ENCODE measurements at places on chromosomes 6 and 20.

DNA sequence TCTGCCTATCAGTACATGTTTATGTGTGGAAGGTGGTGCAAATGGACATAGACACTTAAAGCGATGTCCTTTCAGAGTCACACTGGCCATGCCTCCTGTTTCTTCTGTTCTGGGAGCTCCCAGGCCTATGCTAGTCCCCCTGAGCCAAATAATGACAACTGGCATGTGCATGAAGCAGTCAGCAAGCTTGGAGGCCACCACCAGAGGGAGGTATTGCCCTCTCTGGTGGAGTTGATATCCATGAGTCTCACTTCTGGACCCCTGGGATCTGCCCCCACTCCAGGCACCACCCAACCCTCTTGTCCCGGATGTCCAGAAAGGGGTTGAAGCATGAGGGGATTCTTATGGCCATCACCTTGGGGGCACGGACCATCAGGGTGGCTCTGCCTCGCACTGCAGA is 172.2 kb downstream of the AIG1 start:
- DNase-seq: no peak

GRCh38 chr6:49744259-49744658 is at the start of gene CRISP3:
Gene CRISP3 (minus strand): TSS chr6:49744388. CDS start chr6:49744367, 21 bp downstream.
- DNase-seq: no peak

GRCh38 chr20:41524980-41525613 is 93.1 kb downstream of the CHD6 start:
- peak; percentile 40 for DNase-seq

GRCh38 chr20:45358282-45359068 is 4.5 kb upstream of the SYS1 start:
- peak; percentile 77 for DNase-seq

- DNase-seq: no peak
Observed at GRCh38 chr6:169642455-169642854, 59.4 kb downstream of the WDR27 start.

GRCh38 chr20:50138120-50138478 is 15.4 kb downstream of the PEDS1 start:
- DNase-seq: no peak

DNA sequence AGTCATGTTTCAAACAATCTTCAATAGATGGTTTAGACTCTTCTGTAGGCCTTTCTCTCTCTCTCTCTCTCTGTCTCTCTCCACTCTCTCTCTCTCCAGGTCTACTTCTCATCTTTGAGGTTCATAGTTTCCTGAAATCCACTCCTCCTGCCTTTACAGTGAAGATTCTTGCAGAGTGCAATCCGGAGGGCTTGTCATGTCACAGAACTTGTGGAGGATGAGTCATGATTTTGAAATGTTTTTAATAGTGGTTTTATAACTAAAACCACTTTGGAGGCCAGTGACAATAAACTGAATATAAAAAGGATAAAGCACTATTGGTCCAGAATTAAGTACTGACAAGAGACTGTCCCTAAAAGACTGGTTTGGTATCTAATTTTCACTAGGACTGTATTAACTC is 156.3 kb downstream of the KIF6 start:
- peak; percentile 81 for DNase-seq

GRCh38 chr6:13290335-13290734 is 38.0 kb downstream of the TBC1D7 start:
- no peak for DNase-seq

GRCh38 chr20:21273755-21274386 is 29.3 kb upstream of the XRN2 start:
- DNase-seq: no peak

- DNase-seq: no peak
Observed at GRCh38 chr20:63714858-63715257, 7.0 kb downstream of the ZGPAT start.

DNA sequence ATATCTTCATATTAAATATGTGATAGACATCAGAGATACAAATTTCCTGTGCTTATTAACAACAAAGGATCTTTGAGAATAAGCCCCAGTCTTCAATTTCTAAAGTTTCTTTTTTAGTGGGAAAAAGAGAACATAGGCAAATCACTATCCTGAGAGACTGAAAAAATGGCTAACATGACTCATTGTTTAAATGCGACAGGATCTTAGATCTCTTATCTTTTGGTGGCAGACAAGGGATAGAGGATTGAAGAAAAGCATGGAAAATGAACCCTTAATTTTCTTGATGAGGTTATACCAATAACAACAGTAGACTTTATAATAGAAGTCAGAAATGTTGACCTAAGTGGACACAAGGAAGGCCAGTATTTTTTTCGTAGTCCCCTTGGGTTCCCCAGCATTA is 178.6 kb upstream of the MAP3K7 start:
- no peak for DNase-seq

- DNase-seq: peak; percentile 76
Observed at GRCh38 chr6:131819572-131820124, 11.8 kb downstream of the ENPP1 start.

DNA sequence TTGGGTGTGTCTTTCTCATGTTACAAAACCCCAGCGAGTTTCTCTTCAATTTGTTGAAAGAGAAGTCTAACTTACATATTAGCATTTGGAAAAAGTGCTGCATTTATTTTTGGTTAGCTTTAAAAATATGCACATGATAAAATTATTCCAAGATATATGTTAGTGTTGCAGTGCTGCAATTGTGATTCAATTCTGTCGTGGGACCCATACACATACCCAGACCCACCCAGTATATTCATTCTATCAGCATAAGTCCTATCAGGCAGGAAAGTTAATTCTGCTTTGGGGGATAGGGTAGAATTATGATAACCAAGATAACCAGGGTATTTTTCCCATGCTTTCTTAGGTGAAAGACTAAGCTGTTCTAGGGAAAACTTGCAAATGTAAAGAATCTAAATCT is 313.5 kb downstream of the EPHA7 start:
- DNase-seq: no peak

- DNase-seq: no peak
Observed at GRCh38 chr6:157229713-157230112, 93.6 kb downstream of the TMEM242 start.

DNA sequence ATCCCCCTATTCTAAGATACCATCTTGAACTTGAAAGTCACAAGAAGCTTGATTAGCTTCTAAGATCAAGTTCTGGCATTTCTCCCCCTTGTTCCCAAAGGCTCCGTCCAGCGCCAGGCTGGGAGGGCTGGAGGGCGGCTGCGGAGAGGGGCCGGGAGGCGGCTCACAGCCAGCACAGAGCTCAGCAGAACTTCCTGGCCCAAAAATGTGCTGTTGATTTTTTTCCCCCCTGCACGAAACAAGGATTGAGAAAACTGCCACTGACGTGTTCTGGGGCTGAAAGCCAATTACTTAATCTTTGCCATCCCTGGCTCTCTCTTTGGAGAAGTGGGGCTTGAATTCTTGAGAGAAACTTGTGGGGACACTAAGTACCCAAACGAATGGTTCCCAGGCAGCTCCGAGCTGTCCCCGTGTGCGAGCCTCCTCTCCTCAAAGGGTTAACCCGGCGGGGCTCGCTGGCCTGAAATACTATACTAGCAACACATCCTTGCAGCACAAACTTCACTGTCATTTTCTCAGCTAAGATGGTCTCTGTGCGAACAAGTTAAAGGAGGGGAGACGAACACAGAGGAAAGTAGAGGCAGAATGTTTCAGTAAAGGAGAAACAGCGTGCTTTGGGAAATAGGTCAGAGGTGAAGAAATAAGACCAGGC is 452 bp downstream of the TRAF3IP2 start:
- peak; percentile 94 for DNase-seq

- peak; percentile 62 for DNase-seq
Observed at GRCh38 chr6:166543603-166544295, 42.7 kb downstream of the RAMACL start.

DNA sequence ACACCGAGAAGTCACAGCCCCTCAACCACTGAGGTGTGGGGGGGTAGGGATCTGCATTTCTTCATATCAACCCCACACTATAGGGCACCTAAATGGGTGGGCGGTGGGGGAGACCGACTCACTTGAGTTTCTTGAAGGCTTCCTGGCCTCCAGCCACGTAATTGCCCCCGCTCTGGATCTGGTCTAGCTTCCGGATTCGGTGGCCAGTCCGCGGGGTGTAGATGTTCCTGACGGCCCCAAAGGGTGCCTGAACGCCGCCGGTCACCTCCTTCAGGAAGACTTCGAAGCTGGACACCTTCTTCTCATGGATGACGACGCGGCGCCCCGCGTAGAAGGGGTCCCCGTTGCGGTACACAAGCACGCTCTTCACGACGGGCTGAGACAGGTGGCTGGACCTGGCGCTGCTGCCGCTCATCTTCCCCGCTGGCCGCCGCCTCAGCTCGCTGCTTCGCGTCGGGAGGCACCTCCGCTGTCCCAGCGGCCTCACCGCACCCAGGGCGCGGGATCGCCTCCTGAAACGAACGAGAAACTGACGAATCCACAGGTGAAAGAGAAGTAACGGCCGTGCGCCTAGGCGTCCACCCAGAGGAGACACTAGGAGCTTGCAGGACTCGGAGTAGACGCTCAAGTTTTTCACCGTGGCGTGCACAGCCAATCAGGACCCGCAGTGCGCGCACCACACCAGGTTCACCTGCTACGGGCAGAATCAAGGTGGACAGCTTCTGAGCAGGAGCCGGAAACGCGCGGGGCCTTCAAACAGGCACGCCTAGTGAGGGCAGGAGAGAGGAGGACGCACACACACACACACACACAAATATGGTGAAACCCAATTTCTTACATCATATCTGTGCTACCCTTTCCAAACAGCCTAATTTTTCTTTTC is at the start of gene DCDC2:
DCDC2 (minus strand) TSS at position 724 of the 883 bp plus-strand sequence; CDS start at position 415, 309 bp downstream.
- DNase-seq: no peak

DNA sequence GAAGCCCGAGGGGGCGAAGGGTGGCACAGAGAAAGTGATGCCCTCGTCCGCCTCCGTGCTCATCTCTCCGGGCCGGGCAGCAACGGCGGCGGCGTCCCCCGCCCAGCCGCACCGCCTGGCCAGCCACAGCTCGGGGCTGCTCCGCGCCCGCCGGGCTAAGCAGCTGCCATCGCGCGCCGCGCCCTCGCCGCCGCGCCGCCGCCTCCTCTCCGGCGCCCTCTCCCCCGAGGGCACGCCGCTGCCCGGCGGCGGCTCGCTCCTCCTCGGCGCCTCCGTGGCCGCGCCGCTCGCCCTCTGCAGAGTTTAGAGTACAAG is 225 bp downstream of the MAP3K5 start:
- DNase-seq: no peak

GRCh38 chr6:145850671-145851070 is 36.1 kb upstream of the FBXO30 start:
- no peak for DNase-seq

All from fibroblast of upper back skin (primary cell).